Neural crest cell (in vitro differentiated cells): ENCODE measurements at places on chromosomes 11 and 22. TPM values are rescaled to one million over a fixed set of nuclear protein-coding genes. Genes with fewer than 3 reads are reported as not detected.

- H3K36me3 ChIP-seq, result peaks cover 29% of the 10 kb centered on the region
- no peaks in the 10 kb centered on the region for H3K27me3 ChIP-seq
- no peak for DNase-seq
- no peaks in the 10 kb centered on the region for H3K4me1 ChIP-seq
- H3K27ac ChIP-seq, result no peak overlapping the region
These were observed 113.6 kb downstream of the DYNC2H1 start for GRCh38 chr11:103222806-103223205.

Gene CATSPER1
- not detected in 2 replicates for total RNA-seq

DNA sequence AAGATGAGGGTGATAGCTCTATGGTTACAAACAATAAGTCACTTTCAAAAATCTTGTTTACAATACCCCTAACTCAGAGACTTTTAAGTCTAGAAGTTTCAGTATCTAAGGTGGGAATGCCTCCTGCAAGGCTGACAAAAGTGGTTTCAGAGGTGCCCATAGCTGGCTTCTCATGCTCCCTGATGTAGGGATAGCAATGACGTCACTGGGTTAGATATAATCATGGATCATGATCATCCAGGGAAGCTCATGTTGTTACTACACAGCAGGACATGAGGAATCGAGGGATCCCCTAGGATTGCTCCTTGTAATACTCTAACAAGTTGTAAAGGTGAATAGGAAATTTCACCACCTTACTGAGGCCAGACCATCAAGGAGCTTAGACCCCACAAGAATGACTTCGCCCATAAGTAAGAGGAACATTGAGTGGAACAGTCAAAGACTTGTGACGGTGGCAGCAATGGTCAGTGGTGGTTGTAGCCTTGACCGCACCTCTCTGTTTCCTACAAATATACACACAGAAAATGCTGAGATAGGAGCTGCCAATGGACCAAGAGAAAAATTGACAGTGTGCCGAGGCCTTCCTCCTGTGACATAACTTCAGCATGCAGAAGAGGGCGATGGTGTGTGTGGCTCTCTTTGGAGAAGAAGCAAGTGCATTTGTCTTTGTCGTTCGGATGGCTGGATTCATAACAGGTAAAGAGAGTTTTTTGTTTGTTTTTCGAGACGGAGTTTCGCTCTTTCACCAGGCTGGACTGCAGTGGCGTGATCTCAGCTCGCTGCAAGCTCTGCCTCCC lies 15.6 kb downstream of the APOL4 start:
- H3K4me1 ChIP-seq, result peaks cover 4% of the 10 kb centered on the region
- H3K27ac ChIP-seq, result no peak overlapping the region
- DNase-seq, result no peak
- H3K36me3 ChIP-seq, result no peaks in the 10 kb centered on the region

Gene HTR3A
- 3.8 and 4.6 TPM in 2 replicates for total RNA-seq

Gene HPX
- 4.3 and 6.0 TPM in 2 replicates for total RNA-seq

GRCh38 chr11:131839326-131839725 lies 468.9 kb downstream of the NTM start:
- DNase-seq, result no peak
- no peaks in the 10 kb centered on the region for H3K36me3 ChIP-seq
- no peak overlapping the region for H3K4me3 ChIP-seq
- no peak overlapping the region for H3K27ac ChIP-seq
- H3K4me1 ChIP-seq, result no peaks in the 10 kb centered on the region

- no peaks in the 10 kb centered on the region for H3K36me3 ChIP-seq
- no peak overlapping the region for H3K4me3 ChIP-seq
- no peak for DNase-seq
- H3K27me3 ChIP-seq, result no peaks in the 10 kb centered on the region
- no peak overlapping the region for H3K27ac ChIP-seq
- H3K4me1 ChIP-seq, result no peaks in the 10 kb centered on the region
These were observed 10.5 kb upstream of the TTLL12 start for GRCh38 chr22:43197271-43197941.

- no peak overlapping the region for H3K4me3 ChIP-seq
- peaks cover 10% of the 10 kb centered on the region for H3K4me1 ChIP-seq
- H3K36me3 ChIP-seq, result no peaks in the 10 kb centered on the region
These were observed 3.2 kb upstream of the KCNE3 start for GRCh38 chr11:74470526-74470925.

Gene ARHGAP8
- total RNA-seq, result 0.61 and 0.96 TPM in 2 replicates
